Muscle of leg (tissue), 16 donors: ENCODE measurements at places on chromosomes 1 and 21. TPM values are rescaled to one million over a fixed set of nuclear protein-coding genes. Genes with fewer than 3 reads are reported as not detected.

RAP1GAP gene
- total RNA-seq = 0.62 TPM

GRCh38 chr1:212012034-212012740 lies 23.2 kb downstream of the INTS7 start:
- no peaks in the 10 kb centered on the region for H3K4me1 ChIP-seq
- no peaks in the 10 kb centered on the region for H3K27me3 ChIP-seq
- H3K27ac ChIP-seq = no peak overlapping the region
- H3K36me3 ChIP-seq = peaks cover 2% of the 10 kb centered on the region
- H3K4me3 ChIP-seq = no peak overlapping the region

- H3K27ac ChIP-seq = peak overlapping the region; percentile 95
- H3K27me3 ChIP-seq = no peaks in the 10 kb centered on the region
- H3K36me3 ChIP-seq = peaks cover 40% of the 10 kb centered on the region
- peak; percentile 57 for DNase-seq
- H3K4me3 ChIP-seq = peak overlapping the region; percentile 99
These were observed 2.4 kb downstream of the BTG2 start for GRCh38 chr1:203307641-203308126.

GRCh38 chr1:147598621-147599361 lies 57.5 kb downstream of the BCL9 start:
- H3K4me3 ChIP-seq = peak overlapping the region; percentile 81
- H3K4me1 ChIP-seq = peaks cover 12% of the 10 kb centered on the region
- H3K27ac ChIP-seq = peak overlapping the region; percentile 95
- no peaks in the 10 kb centered on the region for H3K27me3 ChIP-seq
- DNase-seq = peak; percentile 80
- H3K36me3 ChIP-seq = no peaks in the 10 kb centered on the region

DNA sequence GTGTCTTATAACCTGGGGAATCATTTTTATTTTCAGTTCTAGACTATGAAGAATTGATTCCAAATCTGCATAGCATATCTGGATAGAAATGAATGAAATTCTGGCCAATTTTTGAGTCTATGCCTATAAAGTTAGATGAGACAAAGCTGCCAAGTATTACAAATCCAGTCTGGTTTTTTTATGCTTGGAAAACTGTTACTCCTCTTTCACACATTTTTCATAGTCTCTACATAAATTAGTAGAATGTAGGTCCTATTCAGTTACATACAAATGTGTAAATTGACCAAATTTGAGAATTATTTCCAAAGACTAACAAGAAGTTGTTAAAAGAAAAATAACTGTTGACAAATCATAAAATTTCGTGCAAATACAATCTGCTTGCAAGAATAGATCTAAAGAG lies 1505.2 kb downstream of the AMY1C start:
- H3K4me1 ChIP-seq = no peaks in the 10 kb centered on the region
- no peak overlapping the region for H3K27ac ChIP-seq
- no peak overlapping the region for H3K4me3 ChIP-seq

- no peaks in the 10 kb centered on the region for H3K36me3 ChIP-seq
- no peak overlapping the region for H3K4me3 ChIP-seq
- DNase-seq = peak; percentile 81
- peaks cover 30% of the 10 kb centered on the region for H3K4me1 ChIP-seq
- peaks cover 16% of the 10 kb centered on the region for H3K27me3 ChIP-seq
- peak overlapping the region; percentile 13 for H3K27ac ChIP-seq
These were observed 267.9 kb downstream of the PTPRU start for GRCh38 chr1:29504196-29504595.
